ENCODE measurements at places on chromosomes 4 and X. TPM values are rescaled to one million over a fixed set of nuclear protein-coding genes. Genes with fewer than 3 reads are reported as not detected.

Gene ALAS2
- total RNA-seq, result not detected

Gene CEP44
- 15.8 TPM for total RNA-seq

- peak overlapping the region; percentile 76 for H3K4me3 ChIP-seq
- no peaks in the 10 kb centered on the region for H3K27me3 ChIP-seq
- no peak for DNase-seq
- peaks cover 8% of the 10 kb centered on the region for H3K36me3 ChIP-seq
- no peak overlapping the region for H3K27ac ChIP-seq
These were observed 140.6 kb downstream of the GPM6A start for GRCh38 chr4:175671491-175671934.

GRCh38 chrX:110180928-110181310 is 137.0 kb downstream of the AMMECR1 start:
- peak overlapping the region; percentile 36 for H3K27ac ChIP-seq
- no peak overlapping the region for H3K4me3 ChIP-seq
- no peaks in the 10 kb centered on the region for H3K27me3 ChIP-seq
- no peak for DNase-seq

Gene SMARCA1
- 10.1 TPM for total RNA-seq

DNA sequence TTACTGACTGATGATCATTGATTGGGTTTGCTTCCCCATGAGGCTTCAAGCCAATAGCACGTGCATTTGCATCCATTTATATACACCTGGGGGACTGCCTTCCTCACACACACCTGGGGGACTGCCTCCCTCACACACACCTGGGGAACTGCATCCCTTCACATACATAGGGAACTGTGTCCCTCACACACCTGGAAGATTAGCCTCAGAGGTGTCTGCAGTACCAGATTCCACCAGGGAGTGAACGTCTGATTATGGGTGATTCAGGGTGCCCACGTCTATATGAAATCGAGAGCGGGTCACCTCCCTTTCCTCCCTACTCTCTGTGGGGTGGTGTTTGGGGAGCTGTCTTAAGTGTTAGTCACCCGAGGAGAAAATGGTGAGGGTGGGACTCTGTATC is 16.9 kb downstream of the CD99 start:
- no peaks in the 10 kb centered on the region for H3K27me3 ChIP-seq
- H3K36me3 ChIP-seq, result no peaks in the 10 kb centered on the region
- no peak for DNase-seq
- H3K4me3 ChIP-seq, result no peak overlapping the region
- no peak overlapping the region for H3K27ac ChIP-seq
- H3K4me1 ChIP-seq, result peaks cover 12% of the 10 kb centered on the region

Gene HMGN5
- 14.4 TPM for total RNA-seq

DNA sequence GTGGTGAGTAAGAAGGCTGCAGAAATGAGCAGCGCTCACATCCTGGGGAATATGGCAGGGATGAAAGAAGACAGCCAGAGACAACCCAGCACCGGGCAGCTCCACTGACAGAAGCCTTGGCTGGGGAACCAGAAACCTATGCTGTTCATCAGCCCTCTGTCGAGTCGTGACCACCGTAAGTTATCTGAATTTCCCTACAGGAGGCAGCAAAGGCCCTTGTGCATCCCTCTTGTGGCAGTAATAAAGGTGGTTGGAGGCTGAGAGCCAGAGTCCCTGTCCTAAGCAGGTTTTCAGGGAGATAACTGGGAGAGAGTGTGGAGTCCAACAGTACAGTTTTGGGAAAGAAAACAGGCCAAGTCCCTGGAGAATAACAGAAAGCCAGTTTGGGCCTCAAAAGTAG is 194.0 kb upstream of the BOD1L1 start:
- DNase-seq, result no peak
- no peaks in the 10 kb centered on the region for H3K4me1 ChIP-seq
- no peaks in the 10 kb centered on the region for H3K27me3 ChIP-seq
- no peak overlapping the region for H3K4me3 ChIP-seq
- no peaks in the 10 kb centered on the region for H3K36me3 ChIP-seq

DNA sequence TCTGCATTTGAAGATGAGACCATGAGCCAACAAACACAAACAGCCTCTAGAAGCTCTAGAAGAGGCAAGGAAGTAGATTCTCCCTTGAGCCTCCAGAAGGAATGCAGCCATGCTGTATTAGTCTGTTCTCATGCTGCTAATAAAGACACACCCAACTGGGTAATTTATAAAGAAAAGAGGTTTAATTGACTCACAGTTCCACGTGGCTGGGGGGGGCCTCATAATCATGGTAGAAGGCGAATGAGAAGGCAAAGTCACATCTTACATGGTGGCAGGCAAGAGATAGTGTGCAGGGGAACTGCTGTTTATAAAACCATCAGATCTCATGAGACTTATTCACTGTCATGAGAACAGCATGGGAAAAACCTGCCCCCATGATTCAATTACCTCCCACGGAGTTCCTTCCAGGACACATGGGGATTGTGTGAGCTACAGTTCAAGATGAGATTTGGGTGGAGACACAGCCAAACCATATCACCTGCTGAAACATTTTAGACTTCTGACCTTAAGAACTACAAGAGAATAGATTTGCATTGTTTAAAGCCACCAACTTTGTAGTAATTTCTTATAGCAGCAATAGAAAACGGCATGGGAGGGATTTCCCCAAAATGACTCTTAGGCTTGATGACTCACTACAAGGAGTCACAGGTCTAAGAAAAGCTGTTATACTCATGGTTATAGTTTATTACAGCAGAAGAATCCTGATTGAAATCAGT is 284.4 kb upstream of the SFRP2 start:
- no peaks in the 10 kb centered on the region for H3K27me3 ChIP-seq
- H3K4me3 ChIP-seq, result no peak overlapping the region
- peak; percentile 3 for DNase-seq
- H3K4me1 ChIP-seq, result peaks cover 12% of the 10 kb centered on the region
- peak overlapping the region; percentile 72 for H3K27ac ChIP-seq

DNA sequence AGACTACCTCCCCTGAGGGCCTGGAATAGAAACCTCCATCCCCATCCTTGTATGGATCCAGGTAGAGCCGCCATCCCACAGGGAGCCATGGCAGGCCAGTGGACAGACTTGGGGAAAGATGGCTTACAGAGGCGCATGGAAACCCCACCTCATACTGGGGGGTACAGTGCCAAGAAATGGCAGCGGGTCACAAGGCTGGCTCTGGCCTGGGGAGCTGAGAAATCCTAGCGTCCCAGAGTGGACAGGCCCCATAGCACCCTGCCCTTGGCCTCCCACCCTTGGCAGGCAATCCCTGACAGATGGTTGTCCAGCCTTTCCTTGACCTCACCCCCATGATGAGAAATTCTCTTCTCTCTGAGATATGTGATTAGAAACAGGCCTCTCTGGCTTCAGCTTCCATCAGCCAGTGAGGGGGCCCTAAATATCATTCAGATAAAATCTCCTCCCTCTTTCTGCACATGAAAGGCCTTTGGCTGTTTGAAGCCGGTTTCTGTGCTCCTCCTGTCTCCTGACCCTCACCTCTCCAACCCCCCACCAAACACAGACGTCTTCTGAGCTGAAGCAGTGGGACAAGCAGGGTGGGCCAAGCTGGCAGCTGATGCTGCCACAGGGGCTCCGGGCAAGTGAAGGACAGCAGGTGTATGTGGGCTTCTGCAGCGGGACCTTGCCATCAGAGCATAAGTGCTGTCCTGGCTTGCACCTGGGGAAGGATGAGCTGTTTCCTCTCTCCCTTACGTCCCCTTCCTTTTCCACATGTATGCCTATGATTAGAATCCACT is 204.4 kb upstream of the MAMLD1 start:
- no peaks in the 10 kb centered on the region for H3K27me3 ChIP-seq
- DNase-seq, result no peak
- H3K36me3 ChIP-seq, result no peaks in the 10 kb centered on the region
- H3K4me3 ChIP-seq, result no peak overlapping the region
- no peak overlapping the region for H3K27ac ChIP-seq

DNA sequence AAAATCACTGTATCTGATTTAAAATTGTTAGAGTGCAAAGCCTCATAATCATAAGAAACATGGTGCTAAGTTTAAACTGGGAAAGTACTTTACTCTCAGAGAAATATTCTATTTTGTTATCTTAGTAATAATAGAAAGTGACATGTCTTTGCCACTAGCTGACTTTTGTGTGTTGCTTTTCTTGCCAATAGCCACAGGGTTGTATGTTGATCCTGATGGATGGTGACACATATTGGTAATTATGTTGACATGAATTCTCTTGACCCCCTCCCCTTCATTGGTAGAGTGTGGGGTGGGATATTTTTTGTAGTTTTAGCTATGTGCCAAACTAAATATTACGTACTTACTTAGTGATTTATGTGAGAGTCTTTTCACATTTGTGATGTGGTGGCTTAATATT is 103.1 kb upstream of the MAP9 start:
- DNase-seq, result no peak
- H3K4me3 ChIP-seq, result no peak overlapping the region
- H3K36me3 ChIP-seq, result no peaks in the 10 kb centered on the region
- H3K27ac ChIP-seq, result no peak overlapping the region
- H3K4me1 ChIP-seq, result peaks cover 9% of the 10 kb centered on the region
- no peaks in the 10 kb centered on the region for H3K27me3 ChIP-seq

DNA sequence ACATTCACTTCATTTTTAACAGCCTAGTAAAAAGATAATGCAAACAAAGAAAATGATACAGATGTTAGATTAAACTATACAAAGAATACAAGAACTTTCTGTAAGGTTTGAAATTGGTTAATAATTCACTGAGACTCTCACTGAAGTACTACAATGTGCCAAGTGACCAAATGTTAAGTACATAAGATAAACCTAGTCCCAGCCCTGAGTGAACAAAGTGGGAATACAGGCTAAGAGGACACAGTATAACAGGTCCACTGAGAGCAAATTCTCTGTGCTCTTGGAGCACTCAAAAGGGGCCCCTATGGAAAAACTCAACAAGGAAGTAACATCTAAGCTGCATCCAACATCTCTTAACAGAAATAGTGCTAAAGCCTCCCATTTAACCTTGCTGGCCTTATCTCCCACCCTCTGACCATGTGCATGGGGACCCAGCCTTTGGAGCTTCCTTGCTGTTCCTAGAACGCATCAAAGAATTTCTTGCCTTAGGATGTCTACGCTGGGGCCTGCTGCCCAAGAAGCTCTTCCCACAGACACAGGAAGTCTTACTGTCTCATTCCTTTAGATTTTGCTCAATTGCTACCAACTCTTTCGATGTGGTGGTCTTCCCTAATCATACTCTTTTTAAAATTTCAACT is 113.4 kb downstream of the ZAR1 start:
- peak; percentile 4 for DNase-seq
- H3K27me3 ChIP-seq, result no peaks in the 10 kb centered on the region
- H3K4me3 ChIP-seq, result peak overlapping the region; percentile 9
- H3K4me1 ChIP-seq, result peaks cover 19% of the 10 kb centered on the region
- H3K27ac ChIP-seq, result peak overlapping the region; percentile 69

GRCh38 chr4:165210566-165210965 is 3.2 kb downstream of the KLHL2 start:
- DNase-seq, result no peak
- H3K27ac ChIP-seq, result no peak overlapping the region
- H3K4me1 ChIP-seq, result peaks cover 34% of the 10 kb centered on the region
- H3K4me3 ChIP-seq, result no peak overlapping the region
- no peaks in the 10 kb centered on the region for H3K27me3 ChIP-seq

- no peak overlapping the region for H3K4me3 ChIP-seq
- DNase-seq, result no peak
- no peaks in the 10 kb centered on the region for H3K4me1 ChIP-seq
- no peaks in the 10 kb centered on the region for H3K36me3 ChIP-seq
- peaks cover 85% of the 10 kb centered on the region for H3K27me3 ChIP-seq
- H3K27ac ChIP-seq, result no peak overlapping the region
These were observed 60.9 kb downstream of the CPZ start for GRCh38 chr4:8653326-8654000.

DNA sequence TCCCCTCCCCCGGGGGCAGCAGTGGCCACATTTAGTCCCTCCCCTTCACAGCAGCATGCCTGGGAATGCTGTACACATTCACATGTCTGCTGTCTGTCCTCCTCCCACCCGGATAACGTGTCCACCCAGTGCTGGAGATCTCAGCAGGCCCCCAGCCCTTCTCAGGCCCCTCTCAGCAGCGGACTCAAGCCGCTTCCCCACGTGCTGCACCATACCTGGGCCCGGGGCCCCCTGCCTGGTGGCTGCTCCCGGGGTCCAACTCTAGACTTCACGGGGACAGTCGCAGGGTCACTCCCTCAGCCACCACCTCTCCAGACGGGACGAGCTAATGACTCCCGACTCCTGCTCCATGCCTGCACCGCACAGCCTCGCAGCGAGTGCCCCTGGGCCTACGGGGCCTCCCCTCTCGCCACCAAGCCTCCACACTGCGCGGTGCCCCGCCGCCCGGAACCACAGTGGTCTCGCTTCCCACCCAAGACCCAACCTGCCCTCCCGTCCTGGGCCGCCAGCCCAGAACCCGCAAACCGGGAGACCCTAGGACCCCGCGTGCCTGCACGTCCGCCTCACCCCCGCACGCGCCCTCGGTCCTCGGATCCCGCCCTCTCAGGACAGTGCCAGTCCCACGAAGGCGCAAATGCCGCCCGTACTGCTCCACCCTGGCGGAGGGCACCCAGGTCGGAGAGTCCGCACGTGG is 1.3 kb upstream of the PCGF3 start:
- no peak overlapping the region for H3K27ac ChIP-seq
- H3K4me3 ChIP-seq, result peak overlapping the region; percentile 71
- no peaks in the 10 kb centered on the region for H3K36me3 ChIP-seq
- peaks cover 13% of the 10 kb centered on the region for H3K27me3 ChIP-seq
- DNase-seq, result no peak
